ENCODE measurements at places on chromosomes 11 and 22.
A peak's percentile ranks its signal among the peaks of the same experiment; 100 is the strongest.

GRCh38 chr11:60895687-60896086 is 10.7 kb downstream of the PRPF19 start:
- no peak for DNase-seq

DNA sequence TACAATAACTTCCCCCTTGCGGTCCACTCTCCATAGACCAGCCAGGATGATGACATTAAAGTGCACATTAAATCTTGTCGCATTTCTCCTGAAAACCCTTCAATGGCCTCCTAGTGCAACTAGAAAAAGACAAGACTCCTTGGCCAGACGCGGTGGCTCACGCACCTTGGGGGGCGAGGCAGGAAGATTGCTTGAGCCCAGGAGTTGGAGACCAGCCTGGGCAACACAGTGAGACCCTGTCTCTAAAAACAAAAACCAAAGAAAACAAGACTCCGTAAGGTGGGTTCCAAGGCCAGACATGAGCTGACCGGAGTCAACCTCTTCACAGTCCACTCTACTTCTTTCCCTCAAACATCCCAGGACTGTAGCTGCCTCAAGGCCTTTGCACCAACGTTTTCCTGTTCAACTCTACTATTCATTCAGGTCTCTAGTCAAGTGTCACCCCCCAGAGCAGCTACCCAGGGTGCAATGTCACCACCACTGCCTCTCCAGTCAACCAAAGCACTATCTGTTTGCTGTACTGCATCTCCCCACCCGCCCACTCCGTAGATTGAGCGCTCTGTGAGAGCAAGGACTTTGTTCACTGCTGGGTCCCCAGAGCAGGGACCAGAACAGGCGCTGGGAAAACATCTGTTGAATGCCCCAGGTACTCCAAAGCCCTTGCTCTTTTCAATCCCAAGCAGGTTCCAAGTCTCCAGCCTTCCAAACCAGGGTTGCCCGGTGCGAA is 739 bp downstream of the ZMAT5 start:
- no peak for DNase-seq

DNA sequence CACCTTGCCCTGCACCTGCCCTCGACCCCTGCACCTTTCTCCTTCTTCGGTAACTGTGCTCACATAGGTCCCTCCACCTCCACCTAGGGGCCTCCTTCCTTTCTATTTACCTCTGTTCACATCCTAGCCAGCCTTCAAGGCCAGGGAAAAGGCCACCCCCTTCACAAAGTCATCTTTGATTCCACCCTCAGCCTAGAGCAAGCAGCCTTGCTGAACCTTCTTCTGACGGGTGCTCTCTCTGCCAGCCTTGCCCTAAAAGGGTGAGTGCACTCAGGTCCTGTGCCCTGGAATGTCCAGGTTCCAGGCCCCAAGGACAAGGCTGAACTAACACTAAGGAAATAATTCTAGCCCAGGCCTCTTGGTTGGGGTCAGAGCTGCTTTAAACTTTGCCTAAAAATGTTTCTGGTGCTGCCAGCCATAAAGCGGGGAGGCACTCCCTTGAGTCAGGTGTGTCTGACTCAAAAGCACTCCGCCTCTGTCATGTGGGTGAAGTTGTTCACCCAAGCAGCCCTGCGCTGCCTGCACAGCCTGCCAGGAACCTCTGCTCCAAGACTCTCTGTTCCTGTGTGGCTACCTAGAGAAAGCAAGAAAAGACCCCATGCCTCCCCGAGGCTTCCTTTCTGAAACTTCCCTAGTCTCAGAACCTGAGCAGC is 9.2 kb upstream of the FAM83F start:
- no peak for DNase-seq

- no peak for DNase-seq
Observed at GRCh38 chr11:41018224-41018623, 441.2 kb downstream of the LRRC4C start.

DNA sequence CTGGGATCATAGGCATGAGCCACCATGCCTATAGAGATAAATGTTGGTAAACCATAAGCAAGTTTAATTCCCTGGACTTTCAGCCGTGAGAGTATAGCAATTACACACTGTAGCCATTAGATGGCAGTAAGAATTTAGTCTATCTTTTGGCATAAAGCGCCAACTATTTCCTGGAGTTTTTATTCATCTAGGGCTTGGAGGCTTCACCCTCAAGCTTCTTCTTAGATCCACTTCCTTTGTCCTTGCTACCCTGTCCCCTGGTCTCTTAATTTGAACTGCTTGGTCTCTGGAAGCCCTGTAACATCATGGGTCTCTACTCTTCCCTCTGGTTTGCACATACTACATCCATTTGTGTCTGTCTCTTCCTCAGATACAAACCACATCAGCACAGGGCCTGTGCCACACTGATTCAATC is 38.2 kb downstream of the OR10A6 start:
- DNase-seq = peak; percentile 22

GRCh38 chr22:31150615-31151014 is 9.4 kb upstream of the RNF185 start:
- DNase-seq = no peak

DNA sequence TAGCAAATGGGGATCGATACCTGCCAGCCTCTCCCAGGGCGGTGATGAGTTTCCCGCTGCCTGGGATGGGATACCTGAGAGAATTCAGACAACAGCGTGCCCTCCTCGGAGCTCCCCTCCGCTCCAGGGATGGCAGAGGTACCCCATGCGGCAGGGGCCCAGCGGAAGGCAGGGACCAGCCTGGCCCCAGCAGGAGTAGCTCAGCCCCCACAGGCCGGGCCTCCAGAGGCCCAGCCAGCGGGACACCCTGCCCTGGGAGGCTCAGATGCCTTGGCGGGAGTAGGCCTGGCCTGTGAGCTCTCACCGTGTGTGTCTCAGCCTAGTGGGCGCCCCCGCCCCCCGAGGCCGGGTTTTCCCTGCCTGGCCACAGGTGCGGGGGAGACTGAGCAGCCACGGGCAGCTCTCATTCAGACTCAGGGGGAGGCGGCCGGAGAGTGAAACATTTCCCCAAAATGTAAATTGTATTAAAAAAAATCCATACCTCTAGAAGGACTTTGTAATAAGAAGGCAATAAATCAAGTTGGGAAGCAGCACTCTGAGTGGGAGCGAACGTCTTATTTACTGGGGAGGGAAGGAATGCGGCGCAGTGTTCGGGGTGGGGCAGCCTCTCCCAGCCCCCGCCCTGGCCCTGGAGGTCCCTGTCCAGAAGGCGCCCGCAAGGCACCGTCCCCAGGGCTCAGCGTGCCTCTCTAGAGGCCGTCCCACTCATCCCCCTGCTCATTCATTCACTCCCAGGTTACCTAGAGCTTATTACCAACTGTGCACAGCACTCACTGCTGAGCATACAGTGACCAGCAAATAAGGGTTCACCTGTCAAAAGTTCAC is 888.0 kb downstream of the BRD1 start:
- no peak for DNase-seq

- DNase-seq = peak; percentile 32
Observed at GRCh38 chr11:75532200-75533048, 6.7 kb upstream of the GDPD5 start.

- DNase-seq = no peak
Observed at GRCh38 chr22:37139762-37140161, 10.0 kb downstream of the IL2RB start.

DNA sequence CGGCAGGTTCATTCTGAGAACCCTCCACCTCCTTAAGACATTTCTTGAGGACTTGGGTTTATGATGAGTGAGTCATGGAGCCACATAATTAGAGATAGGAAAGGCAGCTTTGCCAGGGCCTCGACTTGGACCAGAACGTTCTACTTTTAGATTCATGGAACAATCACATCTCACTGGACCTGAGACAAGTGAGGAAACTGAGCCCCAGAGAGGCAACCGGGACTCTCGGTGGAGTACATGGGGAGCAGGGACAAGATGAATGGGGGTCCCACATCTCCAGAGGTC is 59.5 kb downstream of the LINC01488 start:
- DNase-seq = no peak

GRCh38 chr11:66741153-66741552 is 12.1 kb upstream of the SPTBN2 start:
- DNase-seq = no peak

DNA sequence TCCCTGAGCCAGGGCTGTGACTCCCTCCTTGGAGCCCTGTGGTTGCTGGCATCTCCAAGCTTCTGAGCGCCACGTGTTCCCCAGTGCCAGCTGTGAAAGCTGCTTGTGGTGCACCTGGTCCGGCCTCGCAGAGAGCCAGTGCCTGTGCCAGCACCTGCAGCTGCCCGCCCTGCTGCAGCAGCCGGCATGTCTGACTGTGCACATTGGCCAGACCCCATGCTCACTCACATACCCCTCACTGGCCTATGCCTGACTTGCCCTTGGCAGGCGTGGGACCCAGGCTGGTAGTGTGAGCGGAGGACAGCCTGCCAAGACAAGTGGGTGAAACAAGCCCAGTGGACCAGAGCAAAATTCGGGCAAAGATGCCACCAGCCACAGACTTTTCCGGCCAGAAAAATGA is 9.8 kb downstream of the MRPL48 start:
- DNase-seq = no peak

DNA sequence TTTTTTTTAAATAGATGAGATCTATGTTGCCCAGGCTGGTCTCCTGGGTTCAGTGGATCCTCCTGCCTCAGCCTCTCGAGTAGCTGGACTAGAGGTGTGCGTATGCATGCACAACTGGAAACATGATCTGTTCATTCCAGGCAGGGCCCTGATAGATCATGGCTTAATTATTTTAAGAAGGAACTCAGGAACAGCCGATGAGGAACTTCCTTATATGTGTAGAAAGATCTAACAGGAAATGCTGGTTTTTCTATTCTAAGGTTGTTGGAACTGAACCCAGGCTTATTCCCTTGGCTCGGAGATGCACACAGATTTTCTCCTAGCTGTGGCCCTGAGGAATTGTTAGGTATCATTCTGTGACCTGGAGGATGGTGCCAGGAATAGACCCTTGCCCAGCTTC is 32.4 kb downstream of the SPECC1L start:
- DNase-seq = no peak

DNA sequence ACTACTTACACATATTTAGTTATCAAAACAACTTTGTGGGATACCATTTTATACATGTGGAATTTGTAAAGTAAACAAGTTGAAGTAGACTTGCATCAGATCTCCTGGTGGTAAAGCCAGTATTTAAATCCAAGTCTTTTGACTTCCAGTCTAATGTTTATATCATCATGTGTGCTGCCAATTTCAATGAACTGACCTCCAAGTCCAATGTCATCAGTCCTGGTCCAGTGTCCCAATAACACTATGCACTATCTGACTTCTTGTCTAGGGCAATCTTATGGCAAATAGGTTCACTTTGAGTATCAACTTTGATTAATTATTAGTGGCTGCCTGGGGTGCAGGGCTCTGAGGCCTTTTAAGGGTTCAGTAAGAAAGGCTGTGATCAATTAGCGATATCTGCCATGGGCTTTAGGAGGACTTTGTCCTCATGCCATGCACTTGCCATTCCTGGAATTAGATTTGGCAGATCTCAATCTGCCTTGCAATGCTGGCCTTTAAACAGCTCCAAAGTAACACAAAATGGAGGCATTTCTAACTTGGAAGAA is 9.6 kb upstream of the PTS start:
- no peak for DNase-seq

DNA sequence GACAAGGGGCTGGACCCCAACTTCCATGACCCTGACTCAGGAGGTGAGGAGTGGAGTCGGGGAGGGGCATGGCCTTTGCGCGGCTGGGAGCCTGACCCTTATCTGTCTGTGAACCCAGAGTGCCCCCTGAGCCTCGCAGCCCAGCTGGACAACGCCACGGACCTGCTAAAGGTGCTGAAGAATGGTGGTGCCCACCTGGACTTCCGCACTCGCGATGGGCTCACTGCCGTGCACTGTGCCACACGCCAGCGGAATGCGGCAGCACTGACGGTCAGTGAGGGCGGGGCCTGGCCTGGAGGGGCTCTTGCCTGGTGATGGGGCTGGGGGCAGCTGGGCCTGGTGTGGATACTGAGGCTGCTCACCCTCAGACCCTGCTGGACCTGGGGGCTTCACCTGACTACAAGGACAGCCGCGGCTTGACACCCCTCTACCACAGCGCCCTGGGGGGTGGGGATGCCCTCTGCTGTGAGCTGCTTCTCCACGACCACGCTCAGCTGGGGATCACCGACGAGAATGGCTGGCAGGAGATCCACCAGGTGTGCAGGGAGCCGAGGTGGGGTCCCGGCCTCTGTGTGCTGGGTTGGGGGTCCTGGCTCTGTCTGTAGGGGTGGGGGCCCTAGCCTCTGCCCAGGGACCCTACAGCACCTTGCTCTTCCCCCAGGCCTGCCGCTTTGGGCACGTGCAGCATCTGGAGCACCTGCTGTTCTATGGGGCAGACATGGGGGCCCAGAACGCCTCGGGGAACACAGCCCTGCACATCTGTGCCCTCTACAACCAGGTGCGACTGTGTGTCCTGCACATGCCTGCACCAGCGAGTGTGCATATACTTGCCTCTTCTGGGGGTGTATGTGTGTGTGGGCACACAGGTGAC is 6.3 kb downstream of the SHANK3 start:
- no peak for DNase-seq

DNA sequence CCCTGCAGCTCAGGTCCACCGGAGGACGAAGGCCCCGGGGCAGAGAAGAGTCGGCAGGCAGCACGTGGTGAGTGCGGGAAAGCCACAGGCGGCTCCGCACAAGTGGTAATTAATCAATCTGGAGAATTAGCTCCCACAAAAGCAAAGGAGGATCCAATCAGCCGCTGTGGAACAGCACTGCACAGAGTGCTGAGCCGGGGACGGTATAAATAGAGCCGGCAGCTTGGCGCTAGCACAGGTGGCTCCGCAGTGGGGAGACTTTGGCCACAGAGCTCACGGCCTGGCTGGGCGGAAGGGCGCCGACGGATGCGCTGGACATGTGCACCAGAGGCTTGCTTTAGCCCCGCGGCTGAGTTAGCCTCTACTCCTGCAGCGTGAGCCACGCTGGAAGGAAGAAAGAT is 48.9 kb downstream of the IGSF9B start:
- no peak for DNase-seq

GRCh38 chr11:110761991-110762390 is 49.8 kb upstream of the ARHGAP20 start:
- DNase-seq = peak; percentile 37

DNA sequence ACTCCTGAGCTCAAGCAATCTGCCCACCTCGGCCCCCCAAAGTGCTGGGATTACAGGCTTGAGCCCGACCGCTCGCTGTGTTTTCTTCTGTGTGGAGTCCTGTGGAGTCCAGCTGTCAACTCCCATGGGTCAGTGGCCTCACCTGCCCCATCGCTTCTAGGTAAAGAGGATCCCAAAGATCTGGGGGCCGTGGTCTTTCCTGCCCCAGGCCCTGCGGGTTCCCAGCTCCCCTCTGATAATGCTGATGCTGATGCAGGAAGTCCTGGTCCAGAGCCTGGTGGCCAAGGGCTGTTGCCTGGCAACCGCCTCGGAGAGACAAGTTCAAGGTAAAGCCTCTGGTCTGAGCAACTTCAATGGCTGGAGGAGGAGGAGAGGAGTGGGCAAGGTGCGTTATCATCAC is 9.6 kb downstream of the SSTR3 start:
- DNase-seq = no peak

- no peak for DNase-seq
Observed at GRCh38 chr11:99063331-99063730, 42.6 kb downstream of the CNTN5 start.

DNA sequence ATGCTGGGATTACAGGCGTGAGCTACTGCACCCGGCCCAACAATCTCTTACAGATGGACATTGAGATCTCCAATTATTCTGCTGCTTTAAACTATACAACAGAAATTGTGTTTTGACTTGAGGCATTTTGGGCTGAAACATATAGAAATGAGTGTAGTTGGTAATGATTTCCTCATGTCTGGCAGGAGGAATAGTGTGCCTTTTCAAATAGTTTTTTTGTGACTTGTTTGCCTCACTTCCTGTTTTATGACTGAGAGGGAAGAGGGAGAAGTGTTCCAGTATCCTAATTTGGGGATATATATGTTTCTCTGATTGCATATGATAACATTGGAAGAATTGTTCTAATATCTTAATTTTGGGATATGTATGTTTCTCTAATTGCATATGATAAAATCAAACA is 40.2 kb downstream of the EP300 start:
- DNase-seq = no peak
